ENCODE measurements at places on chromosomes 1 and 21.

DNA sequence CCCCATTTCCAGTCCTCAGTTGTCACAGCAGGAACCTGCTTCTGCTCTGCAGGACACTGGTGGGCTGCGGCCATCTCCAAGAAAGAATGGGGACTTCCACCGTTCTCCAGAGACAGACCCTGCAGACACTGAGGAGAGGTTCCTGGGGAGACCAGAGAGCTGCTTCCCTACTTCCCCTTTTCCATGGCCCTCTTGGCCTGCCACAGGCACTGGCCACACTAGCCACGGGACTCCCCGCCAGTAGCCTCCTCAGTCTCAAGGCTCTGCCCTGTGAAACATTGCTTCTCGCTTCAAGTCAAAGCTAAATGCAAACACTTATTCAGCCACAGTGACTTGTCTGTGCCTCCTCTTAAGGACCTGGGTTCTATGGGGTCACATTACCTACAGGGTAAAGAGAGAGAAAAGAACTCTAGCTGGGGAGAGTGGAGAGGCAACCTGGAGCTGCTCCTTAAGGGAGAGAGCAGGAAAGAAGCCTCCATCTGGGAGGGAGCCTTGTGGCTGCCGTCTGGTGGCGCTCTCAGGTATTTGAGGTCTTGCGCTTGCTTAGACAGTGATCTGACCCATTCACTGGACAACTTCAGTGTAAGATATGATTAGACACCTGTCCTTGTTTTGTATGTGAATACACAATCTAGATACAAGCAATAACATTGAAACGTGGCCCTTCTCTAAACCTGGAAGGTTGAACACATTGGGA, 5.4 kb upstream of the SLAMF8 start:
- no peaks in the 10 kb centered on the region for H3K4me1 ChIP-seq
- no peaks in the 10 kb centered on the region for H3K27me3 ChIP-seq
- no peak for DNase-seq
- H3K4me3 ChIP-seq: no peak overlapping the region

- no peaks in the 10 kb centered on the region for H3K27me3 ChIP-seq
- DNase-seq: no peak
- H3K4me1 ChIP-seq: no peaks in the 10 kb centered on the region
- no peak overlapping the region for H3K27ac ChIP-seq
Observed at GRCh38 chr21:16572032-16572431, 842.2 kb downstream of the USP25 start.

DNA sequence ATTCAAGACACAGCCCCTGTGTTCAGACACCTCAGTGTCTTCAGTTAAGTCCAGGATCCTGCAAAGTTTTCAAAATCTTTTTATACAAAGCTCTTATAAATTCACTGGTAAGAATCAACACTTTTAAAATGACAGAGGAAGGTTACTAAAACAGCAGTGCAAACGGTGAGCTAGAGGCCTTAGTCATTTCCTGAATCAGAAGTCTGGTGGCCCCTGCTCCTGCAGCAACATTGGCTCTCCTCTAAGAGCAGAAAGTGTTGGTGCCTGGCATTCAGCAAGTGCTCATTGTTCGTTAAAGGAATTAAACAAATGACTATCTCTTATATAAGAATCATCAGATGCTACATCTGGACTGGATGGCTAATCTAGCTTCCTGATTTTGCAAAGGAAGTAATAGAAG, 282.9 kb downstream of the PTGER3 start:
- no peaks in the 10 kb centered on the region for H3K27me3 ChIP-seq
- no peaks in the 10 kb centered on the region for H3K4me1 ChIP-seq
- no peak overlapping the region for H3K27ac ChIP-seq
- H3K4me3 ChIP-seq: no peak overlapping the region

DNA sequence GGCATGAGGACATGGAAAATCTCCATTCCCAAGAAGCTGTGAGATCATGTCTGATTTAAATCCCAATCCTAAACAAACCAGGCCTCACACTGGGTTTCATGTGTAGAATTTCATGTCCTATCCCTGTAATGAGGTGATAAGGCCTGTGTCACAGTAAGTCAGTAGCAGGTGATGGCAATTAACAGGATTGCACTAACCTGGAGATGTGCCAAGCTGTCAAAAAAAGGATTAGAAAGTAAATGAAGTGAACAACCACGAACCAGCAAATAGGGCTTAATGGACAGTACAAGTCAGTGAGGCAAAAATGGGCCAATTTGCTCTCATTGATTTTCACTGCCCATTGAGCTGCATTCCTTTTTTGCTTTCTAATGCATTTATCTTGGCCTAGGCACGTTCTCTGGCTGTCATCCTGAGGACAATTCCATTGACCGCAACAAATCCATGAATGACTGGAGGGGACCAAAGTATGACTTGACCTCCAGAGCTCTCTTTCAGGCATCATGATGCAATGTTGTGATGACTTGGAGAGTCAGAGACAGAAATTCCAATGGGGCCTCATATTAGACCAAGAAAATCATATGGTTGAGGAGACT, 673.6 kb upstream of the ADGRL2 start:
- H3K36me3 ChIP-seq: no peaks in the 10 kb centered on the region
- no peaks in the 10 kb centered on the region for H3K4me1 ChIP-seq
- no peak overlapping the region for H3K27ac ChIP-seq

DNA sequence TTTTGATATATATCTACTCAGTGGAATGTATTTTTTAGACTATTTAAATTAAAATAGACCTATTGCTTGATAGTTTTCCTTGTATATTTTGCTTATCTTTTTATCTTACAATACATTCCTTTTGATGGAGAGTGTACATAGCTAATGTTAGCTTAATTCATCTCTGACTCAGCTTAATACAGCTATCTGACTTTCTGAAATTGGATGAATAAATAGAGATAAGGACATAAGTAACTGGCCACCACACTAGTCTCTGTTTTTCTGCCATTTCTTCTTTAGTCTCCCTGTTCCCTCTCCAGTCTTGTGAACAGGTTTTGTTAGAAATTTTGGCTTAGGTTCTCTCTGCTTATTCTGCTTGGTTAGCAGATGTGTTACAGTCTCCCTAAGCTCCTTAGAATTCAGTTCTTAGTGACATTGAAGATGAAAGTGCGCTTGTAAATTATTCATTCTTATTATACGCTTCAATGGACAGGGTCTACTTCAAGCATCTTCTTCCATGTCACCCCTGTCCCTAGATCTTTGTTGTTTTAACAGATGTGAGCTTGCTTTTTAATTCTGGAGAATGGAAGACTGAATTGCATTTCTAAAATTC, 59.6 kb downstream of the XPR1 start:
- H3K4me3 ChIP-seq: no peak overlapping the region
- H3K27ac ChIP-seq: no peak overlapping the region
- DNase-seq: no peak
- H3K4me1 ChIP-seq: no peaks in the 10 kb centered on the region
- no peaks in the 10 kb centered on the region for H3K36me3 ChIP-seq

GRCh38 chr1:79431340-79431739, 424.8 kb upstream of the ADGRL4 start:
- no peaks in the 10 kb centered on the region for H3K27me3 ChIP-seq
- H3K36me3 ChIP-seq: no peaks in the 10 kb centered on the region
- no peak overlapping the region for H3K27ac ChIP-seq
- no peaks in the 10 kb centered on the region for H3K4me1 ChIP-seq
- no peak overlapping the region for H3K4me3 ChIP-seq

DNA sequence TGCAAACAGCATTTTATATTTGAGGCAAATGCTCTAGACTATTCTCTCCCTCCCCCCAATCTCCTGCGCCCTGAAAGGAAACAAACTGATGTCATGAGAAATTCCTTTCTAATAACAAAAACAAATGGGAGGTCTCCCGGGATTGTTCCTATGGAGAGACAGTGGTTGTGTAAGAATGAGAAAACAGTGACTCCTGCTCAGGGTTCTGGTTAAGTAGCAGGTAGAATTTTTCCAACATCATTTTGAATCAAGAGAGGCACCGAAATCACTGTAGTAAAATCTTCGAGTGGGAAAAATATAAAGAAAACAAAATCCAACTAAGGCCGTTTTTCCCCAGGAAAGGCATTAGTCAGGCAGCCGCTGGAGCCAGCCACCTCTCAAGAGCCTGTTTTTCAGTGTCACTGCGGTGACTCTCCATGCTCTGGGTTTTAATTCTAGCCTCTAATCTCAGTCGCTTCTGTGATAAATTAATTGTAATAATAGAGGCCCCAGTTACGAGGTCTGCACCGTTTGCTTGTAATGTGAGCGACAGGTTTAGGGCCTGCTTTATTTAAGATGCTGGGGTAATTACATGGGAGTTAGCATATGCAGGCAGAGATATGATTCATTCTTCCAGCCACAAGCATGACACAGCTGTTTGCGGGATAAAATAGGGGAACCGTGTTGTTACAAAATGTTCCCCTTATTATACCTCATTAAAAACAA, 80.3 kb downstream of the RNF220 start:
- H3K4me3 ChIP-seq: no peak overlapping the region
- no peaks in the 10 kb centered on the region for H3K4me1 ChIP-seq
- H3K27ac ChIP-seq: peak overlapping the region; percentile 61
- H3K27me3 ChIP-seq: no peaks in the 10 kb centered on the region
- DNase-seq: no peak

DNA sequence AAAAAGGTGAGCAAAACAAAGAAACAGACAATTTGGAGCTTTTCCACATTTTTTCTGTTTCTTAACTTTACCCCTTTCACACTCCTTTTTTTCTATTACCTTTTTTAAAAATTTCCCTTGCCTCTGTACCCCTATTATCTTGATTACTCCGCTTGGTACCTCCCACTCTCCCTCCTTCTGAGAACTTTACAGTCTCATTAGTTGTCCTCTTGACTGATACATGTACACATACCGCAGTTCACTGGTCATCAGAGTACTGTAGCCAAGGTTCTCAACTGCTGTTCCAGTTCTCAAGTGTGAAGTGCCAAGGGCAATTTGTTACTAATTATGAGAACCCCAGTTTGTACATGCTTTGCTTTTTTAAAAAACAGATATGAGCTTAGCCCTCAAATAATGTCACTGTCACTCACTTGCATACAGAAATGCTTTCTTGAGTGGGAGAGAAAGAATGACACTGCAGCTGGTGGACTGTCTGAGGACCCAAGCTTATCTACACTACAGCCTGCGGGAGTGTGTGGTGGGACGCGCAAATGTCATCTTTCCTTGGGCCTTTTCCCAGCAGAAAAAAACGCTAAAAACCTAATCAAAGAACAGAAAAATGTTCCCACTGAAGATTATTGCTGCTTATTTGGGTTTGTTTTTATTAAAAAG, 160.8 kb downstream of the DISP1 start:
- DNase-seq: no peak
- no peak overlapping the region for H3K4me3 ChIP-seq
- H3K27me3 ChIP-seq: no peaks in the 10 kb centered on the region
- H3K4me1 ChIP-seq: no peaks in the 10 kb centered on the region

DNA sequence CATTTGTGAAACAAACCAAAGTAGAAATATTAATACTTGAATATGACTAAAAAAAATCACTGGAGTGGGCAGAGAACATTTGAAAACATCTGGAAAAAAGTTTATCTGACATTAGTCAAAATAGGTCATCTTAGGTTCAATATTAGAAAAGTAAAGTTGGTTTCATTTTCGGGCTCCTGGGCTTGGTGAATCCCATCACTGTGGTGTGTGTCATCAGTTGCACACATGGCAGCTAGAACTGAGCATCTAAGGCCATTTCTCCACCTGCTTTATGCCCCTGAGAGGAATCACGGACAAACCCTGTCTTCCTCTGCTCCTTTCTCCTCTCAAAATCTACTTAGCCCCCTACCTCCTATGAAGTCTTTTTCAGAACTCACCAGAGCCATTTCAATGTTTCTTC, 5.4 kb downstream of the HSD11B1 start:
- no peaks in the 10 kb centered on the region for H3K36me3 ChIP-seq
- DNase-seq: no peak
- no peak overlapping the region for H3K27ac ChIP-seq
- no peaks in the 10 kb centered on the region for H3K27me3 ChIP-seq

GRCh38 chr1:3237994-3238702, 169.1 kb downstream of the PRDM16 start:
- no peaks in the 10 kb centered on the region for H3K36me3 ChIP-seq
- no peak overlapping the region for H3K27ac ChIP-seq
- H3K4me1 ChIP-seq: no peaks in the 10 kb centered on the region
- H3K4me3 ChIP-seq: no peak overlapping the region

DNA sequence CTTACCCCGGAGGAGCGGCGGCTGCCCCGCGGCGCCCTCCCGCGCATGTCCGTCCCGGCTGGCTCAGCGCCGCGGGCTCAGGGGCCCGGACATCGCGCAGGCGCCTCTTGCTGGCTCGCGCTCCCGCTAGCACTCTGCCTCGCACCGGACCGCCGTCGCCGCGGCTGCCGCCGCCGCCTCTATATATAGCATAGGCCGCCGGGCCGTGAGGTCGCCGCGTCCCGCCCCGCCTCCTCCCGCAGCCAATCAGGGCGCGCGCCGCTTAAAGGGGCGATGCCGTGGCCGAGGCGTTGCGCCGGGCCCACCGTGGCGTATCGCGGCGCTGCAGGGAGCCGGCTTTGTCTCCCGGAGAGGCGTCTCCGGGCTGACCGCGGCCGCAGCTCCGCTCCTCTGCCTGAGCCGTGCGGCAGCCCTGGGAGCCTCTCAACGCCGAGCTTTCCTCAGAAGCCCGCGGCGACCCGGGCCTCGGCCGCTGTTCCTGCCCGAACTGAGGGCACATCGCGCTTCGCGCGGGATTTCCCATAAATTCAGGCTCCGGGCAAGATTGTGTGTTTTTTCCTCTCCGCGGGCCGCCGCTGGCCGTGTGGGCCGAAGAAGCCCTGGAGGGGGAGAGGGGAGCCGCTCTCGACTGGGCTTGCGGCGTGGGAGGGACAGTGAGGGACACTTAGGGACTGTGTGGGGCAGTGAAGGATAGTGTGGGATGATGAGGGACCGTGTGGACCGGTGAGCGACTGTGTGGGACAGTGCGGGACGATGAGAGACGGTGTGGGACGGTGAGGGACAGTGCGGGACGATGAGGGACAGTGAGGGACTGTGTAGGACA, at the start of gene ERRFI1:
ERRFI1 (minus strand) TSS at position 157 of the 823 bp plus-strand sequence. CDS start 10,690 bp downstream, outside the sequence.
- peak; percentile 95 for DNase-seq
- H3K4me3 ChIP-seq: peak within 1 kb of the TSS; percentile 94
- H3K27ac ChIP-seq: peak within 1 kb of the TSS; percentile 98
- no peaks in the 10 kb centered on the region for H3K4me1 ChIP-seq

All from breast epithelium (tissue), 4 donors.